ENCODE measurements at places on chromosomes 13 and 19.
A peak's percentile ranks its signal among the peaks of the same experiment; 100 is the strongest.

- DNase-seq = peak; percentile 46
These were observed 1.3 kb downstream of the SLC25A42 start for GRCh38 chr19:19064811-19065745.

DNA sequence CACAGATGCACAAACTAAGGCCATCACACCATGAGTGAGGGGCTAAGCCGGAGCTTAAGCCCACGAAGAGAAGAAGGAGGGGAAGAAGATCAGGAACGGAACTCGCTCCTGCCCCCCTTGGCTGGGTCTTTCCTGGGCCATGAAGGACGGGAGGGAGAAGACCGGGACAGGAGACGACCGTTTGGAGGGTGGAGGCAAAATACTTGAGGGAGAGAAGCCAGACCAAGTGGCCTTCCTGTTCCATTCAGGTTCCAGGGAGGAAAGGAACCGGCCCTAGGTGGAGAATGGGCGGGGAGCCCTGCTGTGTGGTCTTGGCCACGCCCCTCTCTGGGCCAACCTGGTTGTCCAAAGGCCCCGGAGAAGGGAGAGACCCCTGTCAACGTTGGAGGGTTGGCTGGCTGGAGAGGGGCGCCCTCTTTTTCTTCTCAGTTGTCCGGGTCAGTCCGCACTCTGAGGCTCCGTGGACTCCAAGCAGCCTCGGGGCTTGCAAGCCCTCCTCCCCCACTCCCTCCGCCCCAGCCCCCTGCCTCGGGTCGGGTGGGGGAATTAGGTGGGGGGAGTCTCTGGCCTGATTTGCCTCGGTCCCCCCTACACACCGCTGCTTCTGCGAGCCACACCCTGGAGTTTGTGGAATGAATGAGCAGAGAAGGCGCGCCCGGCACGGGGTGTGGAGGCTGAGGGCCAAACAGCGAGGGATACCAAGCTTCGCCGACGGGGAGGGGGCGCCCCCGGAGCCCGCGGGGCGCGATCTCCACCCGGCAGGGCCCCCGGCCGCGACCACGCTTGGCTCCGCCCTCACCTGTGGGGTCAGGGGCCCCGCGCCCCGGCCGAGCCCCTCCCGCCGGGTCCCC, 757 bp downstream of the FBN3 start:
- no peak for DNase-seq

- no peak for DNase-seq
These were observed 22.2 kb downstream of the PPP2R1A start for GRCh38 chr19:52211926-52212571.

- no peak for DNase-seq
These were observed 114.3 kb downstream of the DLEU7 start for GRCh38 chr13:50729177-50729576.

DNA sequence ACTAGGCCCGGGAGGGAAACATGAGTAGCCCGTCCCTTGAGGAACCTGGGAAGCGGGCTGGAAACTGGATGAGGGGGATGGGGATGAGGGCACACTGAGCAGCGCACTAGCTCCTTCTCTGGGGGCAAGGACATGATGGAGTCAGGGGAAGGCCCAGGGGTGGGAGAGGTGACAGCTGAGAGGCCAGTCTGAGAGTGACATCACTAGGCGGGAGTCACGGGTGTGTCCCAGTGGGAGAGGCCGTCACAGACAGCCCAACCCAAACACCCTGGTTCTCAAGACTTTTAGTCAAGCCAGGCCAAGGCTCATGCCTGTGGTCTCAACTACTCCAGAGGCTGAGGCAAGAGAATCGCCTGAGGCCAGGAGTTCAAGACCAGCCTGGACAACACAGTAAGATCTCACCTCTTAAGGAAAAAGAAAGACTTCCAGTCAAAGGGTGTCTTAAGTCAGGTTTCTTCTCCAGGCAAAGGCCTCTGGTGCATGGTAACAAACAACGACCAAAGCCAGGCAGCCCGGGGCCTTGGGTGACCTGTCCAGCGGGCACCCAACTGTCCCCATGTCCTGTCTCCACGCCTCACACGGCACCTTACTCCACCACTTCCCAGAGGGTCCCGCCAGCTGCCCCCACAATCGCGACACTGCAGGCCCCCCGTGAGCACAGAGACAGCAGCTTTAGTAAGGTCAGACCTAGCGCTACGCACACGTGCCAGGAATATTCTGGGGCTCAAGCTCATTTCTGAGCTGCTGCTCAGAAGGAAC, 25.5 kb upstream of the TIMM44 start:
- DNase-seq = no peak

- no peak for DNase-seq
These were observed 221.9 kb upstream of the PCDH17 start for GRCh38 chr13:57409656-57410055.

Data from COLO829 (cell line).